Stimulated activated CD8-positive, alpha-beta memory T cell treated with anti-CD3 and anti-CD28 coated beads, Interleukin-15, amount 100 ng/mL, for 4 hours (primary cell): ENCODE measurements at places on chromosomes 6 and 20.

GRCh38 chr20:2688041-2688591, 4.5 kb upstream of the EBF4 start:
- DNase-seq = peak; percentile 61

DNA sequence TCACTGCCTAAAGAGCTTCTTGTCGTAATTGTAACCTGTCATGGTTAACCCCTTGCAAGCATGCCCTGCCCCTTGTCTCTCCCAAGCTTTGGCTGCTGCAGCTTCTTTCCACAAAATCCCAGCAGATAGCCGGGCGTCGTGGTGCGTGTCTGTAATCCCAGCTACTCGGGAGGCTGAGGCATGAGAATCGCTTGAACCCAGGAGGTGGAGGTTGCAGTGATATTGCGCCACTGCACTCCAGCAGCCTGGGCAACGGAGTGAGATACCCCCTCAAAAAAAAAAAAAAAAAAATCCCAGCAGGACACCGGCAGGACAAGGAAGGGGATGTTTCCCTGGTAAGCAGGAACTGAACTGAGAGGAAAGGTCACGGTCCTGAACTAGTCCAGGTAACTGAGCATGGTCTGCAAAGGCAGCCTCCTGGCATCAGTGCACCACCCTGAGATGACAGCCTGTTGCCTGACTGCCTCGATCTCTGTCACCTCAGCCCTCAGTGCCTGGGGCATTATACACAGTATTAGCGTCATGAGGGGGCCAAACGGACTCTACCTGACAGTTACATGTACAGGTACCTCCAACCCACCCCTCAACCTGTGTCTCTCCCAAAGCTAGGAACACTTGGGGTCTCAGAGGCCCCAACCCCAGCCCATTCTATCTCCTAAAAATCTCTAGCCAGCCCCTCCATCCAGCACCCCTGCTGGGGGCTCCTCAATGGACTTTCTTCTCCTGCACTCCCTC, 1.8 kb downstream of the LZTS3 start:
- no peak for DNase-seq

GRCh38 chr6:89727501-89727900, 89.0 kb upstream of the LYRM2 start:
- DNase-seq = no peak

- no peak for DNase-seq
Observed at GRCh38 chr6:34190504-34191122, 44.7 kb upstream of the GRM4 start.

DNA sequence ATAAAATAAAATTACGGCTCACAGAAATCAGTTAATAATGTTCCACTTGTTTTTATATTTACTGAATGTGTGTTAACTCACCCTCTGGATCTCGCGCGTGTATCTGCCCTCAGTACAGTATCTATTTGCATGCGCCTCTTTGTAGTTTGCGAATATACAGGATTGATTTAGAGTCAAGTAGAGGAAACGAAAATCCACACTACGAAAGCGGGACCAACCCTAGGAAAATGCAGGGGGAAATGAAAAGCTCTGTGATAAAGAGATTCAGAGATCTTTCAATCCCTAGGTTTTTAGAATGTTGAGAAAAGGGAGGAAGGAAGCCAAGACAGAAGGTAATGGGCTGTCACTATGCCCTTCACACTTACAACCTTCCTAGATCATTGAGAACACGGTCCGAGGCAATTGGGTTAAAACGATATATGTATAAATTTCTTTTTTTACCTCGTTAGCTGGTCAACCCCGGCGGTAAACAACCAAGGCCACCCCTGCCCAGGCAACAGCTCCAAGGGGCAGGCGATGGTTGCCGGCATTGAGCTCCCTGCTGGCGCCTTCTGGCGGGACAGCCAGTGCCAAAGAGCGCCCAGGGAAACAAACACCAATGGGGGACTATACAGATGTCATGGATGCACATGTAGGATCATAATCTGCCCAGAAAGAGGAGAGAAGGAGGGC, 792 bp upstream of the FUT9 start:
- DNase-seq = no peak

DNA sequence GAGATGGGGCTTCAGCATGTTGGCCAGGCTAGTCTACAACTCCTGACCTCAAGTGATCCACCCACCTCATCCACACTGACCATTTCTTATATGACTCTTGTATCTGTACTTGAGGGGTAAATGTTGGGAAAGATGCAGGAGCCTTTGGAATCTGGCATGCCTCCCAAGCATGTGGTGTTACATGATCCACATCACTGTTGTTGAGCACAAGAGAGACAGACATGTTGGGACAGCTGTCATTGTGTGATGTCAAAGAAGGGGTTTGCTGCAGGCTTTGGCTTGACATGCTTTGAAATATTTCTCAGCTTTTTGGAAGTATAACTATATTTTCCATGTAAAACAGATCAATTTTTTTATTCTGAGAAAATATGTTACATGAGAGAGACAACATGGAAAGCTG, 139.9 kb downstream of the MOXD1 start:
- DNase-seq = no peak

GRCh38 chr6:168559574-168560098, 118.7 kb downstream of the SMOC2 start:
- DNase-seq = no peak

- DNase-seq = no peak
Observed at GRCh38 chr6:86459978-86460377, 477.4 kb upstream of the HTR1E start.

GRCh38 chr20:34017610-34018009, 23.9 kb downstream of the RALY start:
- no peak for DNase-seq

DNA sequence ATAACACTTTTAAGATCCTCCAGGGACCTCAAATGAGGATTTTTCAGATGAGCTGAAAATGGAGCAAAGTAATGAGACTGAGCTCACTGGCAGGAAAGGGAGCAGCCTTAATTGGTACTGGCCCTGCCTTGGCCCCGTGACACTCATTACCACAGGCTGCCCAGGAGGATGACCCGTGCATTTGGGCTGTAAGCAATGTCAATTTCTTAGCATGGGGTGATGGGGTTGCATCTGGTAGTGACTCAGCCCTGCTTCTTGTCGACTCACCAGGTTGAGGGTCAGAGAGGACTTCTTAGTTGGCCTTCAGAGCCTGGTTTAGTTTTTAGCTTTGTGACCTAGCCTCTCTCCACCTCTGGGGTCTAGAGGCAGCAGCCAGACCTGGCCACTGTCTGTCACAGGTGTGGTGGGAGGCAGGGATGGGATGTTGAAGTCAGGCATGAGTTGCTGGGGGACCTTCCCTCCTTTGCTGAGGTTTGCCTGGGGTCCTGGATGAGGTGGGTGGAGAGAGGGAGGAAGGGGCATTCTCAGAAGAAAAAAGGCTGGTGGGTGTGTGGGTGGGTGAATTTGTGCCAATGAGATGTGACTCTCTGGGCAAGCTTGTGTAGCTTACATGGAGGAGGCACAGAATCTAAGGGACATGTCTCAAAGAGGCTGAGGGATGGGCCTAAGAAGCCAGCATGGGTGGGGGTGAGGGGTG, 25.9 kb upstream of the EPB41L1 start:
- DNase-seq = no peak

DNA sequence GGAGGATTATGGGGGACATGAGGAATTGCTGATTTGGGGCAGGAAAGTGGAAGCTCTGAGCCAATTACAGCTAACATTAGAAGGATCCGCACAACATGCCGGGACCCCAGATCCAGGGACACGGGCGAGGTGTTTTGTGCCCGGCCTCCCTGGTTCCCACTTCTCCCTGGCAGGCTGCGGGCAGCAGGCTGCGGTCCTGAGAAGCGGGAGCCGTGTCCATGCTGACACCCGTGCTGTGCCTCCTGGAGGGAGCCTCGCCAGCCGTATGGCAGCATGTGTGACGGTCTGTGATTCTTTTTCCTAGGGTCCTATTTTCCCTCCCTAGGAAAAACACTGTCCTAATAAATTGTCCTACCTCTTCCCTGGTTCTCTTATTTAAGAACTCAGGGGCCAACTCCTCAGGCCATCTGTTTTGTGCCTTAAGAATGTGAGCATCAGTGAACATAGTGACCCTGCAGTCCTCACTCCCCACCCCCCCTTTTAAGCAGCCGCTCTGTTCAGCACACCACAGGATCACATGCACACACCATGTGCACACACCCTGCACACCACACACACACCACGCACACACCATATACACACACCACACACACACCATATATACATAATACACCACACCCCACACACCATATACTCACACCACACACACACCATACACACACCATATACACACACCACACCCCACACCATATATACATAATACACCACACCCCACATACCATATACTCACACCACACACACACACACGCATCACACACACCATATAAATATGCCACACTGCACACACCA, 49.9 kb downstream of the DACT2 start:
- no peak for DNase-seq

GRCh38 chr20:22908944-22909343, 126.2 kb upstream of the SSTR4 start:
- DNase-seq = no peak

DNA sequence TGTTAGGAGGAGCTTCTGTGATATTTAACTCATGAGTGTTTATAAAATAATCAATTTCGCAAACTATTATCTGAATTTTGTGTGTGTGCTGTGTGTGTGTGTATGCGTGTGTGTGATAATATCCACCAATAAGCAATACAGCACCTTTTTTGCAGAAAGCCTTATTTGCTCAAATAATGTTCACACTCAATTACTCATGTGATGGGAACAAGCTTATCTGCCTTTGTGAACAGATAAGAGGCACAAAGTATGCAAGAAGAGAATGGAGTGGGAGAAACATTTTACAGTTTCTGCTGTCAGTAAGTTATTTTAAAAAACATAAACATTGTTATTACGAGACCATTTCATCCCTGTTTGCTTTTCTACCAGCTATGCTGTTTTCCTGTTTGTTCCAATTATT, 36.7 kb upstream of the PTPRK start:
- no peak for DNase-seq

DNA sequence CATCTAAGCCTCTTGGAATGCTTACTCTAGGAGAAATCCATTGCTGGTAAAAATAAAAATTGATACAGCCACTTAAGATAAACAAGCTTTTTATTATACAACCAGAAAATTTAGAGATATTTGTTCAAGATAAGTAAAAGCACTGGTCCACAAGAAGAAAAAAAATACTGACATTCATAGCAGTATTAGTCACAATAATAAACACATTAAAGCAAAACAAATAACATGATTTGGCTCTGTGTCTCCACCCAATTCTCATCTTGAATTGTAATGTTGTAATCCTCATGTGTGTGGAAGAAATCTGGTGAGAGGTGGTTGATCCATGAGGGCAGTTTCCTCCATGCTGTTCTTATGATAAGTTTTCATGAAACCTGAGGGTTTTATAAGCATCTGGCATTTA, 1093.5 kb upstream of the ADGRB3 start:
- no peak for DNase-seq

- DNase-seq = no peak
Observed at GRCh38 chr6:52654007-52654406, 16.9 kb upstream of the TMEM14A start.

GRCh38 chr6:162651505-162651904, 76.1 kb downstream of the PRKN start:
- no peak for DNase-seq

DNA sequence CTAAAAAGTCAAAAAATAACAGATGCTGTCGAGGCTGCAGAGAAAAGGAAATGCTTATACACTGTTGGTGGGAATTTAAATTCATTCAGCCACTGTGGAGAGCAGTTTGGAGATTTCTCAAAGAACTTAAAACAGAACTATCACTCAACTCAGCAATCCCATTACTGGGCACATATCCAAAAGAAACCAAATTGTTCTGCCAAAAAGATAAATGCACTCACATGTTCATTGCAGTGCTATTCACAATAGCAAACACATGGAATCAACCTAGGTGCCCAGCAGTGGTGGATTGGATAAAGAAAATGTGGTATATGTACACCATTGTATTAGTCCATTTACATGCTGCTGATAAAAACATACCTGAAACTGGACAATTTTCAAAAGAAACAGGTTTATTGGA, 116.0 kb upstream of the VGLL2 start:
- DNase-seq = no peak

DNA sequence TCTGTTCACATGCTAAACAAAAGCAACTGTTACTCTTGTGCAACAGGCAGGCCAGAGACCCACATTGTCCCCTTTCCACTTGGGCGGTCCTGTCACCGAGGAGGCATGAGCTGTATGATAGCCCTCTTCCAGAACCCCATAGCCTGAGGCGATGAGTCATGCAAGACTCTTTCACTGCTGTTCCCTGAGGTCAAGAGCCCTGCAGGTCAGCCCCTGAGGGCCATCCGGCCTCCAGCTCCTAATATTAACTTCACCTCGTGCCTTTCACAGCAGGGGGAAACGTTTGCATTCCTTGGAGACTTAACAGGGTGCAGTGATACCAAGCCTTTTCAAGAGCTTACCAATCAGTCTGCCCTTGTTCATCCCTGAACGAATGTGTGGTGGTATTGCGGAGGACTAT, 253.3 kb upstream of the ECI2 start:
- no peak for DNase-seq

DNA sequence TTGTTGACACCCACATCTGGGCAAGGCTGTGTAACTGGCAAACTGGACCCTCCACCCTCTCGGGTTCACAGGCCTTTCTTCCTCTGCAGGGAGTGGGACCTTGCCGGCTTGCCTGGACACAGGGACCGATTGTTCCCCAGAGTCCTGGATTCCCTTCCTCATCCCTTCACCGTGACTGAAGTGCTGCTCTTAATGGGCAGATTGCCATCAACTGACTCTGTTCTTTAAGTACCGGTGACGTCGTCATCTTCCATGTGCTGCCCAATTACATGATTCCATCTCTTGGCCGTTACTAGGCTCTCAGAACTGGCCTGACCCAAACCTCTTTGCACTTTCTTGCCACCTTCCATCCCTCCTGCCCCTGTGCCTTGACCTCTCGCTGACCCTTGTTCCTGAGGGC, 85.4 kb downstream of the EYA4 start:
- DNase-seq = no peak

- DNase-seq = no peak
Observed at GRCh38 chr6:143253586-143253985, 192.9 kb downstream of the AIG1 start.

DNA sequence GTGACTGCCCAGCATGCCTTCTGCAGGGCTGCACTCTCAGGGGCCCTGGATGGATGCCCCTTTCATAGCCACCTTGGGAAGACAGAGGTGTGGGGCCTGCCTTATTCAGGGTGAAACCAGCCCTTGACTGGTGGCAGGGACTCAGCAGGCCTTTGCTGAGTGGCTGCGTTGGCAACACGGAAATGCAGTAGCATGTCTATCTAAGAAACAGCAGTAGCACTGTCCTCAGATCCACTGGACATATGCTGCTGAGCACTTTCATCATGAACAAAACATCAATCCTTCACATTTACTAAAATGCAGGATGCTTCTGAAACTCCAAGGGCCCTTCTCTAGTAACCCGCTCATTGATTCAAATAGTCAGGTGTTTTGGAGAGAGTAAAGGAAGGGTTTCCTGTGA, 4.9 kb upstream of the TBXT start:
- no peak for DNase-seq
